ENCODE measurements at places on chromosomes 7 and 10. TPM values are rescaled to one million over a fixed set of nuclear protein-coding genes. Genes with fewer than 3 reads are reported as not detected.

DNA sequence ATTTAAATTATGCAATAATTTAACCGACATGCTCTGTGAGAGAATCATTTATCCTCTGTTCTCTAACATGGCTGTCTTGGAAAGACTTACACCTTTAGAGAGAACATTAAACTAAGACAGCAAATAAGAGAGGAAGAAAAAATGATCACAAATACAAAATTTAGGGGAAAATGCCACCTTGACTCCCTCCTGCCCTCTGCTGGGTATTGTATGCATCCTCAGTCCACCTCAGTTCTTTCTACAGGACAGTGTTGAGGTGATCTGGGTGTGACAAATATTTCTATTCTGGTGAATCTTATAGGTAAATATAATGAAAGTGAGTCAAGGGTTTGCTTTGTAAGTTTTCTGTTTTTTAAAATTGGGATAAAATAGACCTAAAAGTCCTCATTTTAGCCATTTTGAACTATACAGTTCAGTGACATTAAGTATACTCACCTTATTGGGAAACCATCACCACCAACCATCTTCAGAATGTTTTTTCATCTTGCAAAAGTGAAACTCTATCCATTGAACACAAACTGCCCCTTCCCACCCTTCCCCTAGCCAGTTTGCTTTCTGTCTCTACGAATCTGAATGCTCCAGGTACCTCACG, 61.5 kb upstream of the ELMO1 start:
- no peak overlapping the region for H3K27ac ChIP-seq
- H3K4me1 ChIP-seq = no peaks in the 10 kb centered on the region
- no peak overlapping the region for H3K4me3 ChIP-seq
- no peaks in the 10 kb centered on the region for H3K36me3 ChIP-seq

GRCh38 chr10:89151857-89152256, 55.3 kb downstream of the CH25H start:
- no peak for DNase-seq
- H3K27ac ChIP-seq = no peak overlapping the region
- no peaks in the 10 kb centered on the region for H3K4me1 ChIP-seq
- no peak overlapping the region for H3K4me3 ChIP-seq

DNA sequence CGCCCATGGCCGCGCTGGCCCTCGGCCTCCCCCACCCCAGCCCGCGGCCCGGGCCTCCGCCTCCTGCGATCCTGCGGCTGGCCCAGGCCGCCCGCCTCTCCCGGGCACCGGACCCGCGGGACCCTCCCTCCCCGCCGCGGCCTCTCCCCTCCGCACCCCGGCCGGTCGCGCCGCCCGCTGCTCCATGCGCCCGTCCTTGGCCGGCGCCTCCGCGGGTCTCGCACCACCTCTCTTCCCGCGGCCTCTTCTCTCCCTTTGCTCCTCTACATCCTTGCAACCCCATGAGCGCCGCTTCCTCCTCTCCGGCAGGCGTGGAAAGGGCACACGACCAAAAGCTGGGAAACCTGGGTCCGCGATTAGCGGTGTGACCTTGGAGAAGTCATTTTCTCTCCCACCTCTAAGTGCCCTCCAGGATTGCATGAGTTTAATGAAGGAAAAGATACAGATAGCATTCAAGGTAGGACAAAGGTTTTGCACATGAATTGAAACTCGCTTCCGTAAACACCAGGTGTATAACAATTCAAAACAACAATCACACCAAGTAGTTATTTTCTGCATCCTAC, 448 bp upstream of the SRPK2 start:
- H3K4me1 ChIP-seq = peaks cover 9% of the 10 kb centered on the region
- no peaks in the 10 kb centered on the region for H3K27me3 ChIP-seq
- H3K4me3 ChIP-seq = peak overlapping the region; percentile 89
- H3K36me3 ChIP-seq = no peaks in the 10 kb centered on the region
- H3K27ac ChIP-seq = peak overlapping the region; percentile 56

DNA sequence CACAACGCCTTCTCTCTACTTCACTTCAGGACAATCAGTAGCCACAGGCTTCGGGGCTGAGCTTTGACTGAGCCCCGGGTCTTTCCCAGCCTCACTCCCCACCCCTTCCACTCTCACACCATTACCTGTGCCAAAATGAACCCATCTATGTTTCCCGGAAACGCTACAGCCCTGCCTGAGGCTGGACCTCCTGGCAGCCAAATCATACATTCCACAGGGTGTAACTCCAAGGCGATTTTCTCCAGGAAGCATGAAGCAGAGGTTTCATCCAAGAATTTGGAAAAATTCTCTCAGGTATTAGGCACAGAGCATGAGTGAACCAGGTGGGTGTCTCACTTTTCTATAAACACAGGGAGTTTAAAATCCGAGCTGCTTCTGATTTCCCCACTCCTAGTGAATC, 286.3 kb downstream of the TNS3 start:
- no peaks in the 10 kb centered on the region for H3K27me3 ChIP-seq
- peaks cover 11% of the 10 kb centered on the region for H3K4me1 ChIP-seq

DNA sequence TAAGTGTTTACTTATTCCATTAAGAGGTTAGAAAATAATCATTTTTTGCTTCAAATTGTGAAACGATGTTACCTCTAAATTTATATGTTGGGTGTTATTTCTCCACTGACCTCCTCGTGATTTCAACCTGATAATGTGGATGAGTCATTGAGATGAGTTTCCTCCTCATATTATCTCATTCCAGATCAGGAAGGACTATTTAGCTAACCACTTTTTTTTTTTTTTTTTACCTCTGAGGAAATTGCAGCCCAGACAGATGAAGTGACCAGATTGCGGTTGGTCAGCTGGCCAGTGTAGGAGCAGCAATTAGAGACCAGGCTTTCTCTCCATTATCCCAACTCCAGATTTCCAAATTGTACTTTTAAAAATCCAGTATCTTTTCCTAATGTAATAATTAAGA, 248.7 kb downstream of the FZD1 start:
- no peaks in the 10 kb centered on the region for H3K4me1 ChIP-seq
- H3K27me3 ChIP-seq = no peaks in the 10 kb centered on the region
- H3K36me3 ChIP-seq = no peaks in the 10 kb centered on the region
- H3K4me3 ChIP-seq = no peak overlapping the region
- H3K27ac ChIP-seq = no peak overlapping the region
- DNase-seq = no peak

DNA sequence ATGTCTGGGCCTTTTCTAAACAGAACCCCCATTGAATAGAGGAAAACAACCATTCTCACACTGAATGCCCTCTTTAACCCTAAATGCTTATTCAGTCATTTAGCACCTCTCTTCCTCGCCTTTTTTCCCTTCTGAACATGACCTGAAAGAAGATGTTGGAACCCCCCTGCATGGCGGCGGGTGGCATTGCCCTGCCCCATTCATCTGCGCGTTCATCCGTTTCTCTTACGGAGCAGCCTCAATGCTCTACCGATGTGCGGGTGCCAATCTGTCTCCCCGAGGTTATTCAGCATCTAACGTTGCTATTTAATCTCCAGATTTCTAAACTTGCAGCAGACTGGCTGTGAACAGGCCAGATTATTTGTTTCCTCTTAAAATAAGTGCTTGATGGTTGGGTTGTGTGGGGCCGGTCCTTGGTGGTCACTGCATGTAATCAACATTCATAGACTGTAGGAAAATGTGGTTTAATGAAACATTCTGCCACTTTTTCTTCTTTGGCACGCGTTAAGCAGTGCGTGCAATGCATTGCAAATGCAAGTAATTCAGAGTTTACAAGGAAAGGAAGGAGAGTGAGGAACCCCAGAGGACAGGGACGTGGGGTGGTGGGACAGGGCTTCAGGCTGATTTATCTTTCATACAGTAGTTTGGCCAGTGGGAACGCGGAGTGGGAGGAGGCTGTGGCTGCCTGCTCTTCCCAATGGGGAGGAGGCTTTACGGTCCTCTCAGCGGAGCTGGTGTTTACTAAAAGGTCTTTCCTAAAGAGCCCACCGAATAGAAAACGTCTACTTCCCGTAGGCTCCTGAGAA, 286.7 kb downstream of the DPP6 start:
- DNase-seq = no peak
- H3K4me3 ChIP-seq = no peak overlapping the region
- H3K36me3 ChIP-seq = no peaks in the 10 kb centered on the region
- no peak overlapping the region for H3K27ac ChIP-seq
- H3K4me1 ChIP-seq = no peaks in the 10 kb centered on the region
- H3K27me3 ChIP-seq = no peaks in the 10 kb centered on the region

DNA sequence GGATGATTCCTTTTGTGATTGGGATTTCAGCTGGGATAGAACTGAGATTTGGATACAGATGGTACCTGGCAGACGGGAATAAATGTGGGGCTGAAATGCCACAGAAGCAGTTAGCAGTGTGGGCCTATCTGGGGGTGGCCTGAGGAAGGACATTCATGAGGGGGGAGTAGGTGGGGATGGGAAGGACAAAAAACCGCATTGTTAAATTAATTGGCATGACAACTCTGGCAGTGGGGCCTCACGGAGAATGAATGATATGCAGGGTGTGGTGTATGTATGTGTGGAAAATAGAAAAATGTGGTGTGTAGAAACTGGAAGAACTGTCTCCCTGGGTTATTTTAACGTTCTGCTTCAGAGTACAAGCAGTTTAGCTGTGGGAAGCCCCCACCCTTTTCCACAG, 17.8 kb downstream of the SDK1 start:
- no peaks in the 10 kb centered on the region for H3K4me1 ChIP-seq

GRCh38 chr10:6786579-6787031, 206.5 kb upstream of the PRKCQ start:
- no peak overlapping the region for H3K27ac ChIP-seq
- no peak overlapping the region for H3K4me3 ChIP-seq
- DNase-seq = no peak
- no peaks in the 10 kb centered on the region for H3K36me3 ChIP-seq
- no peaks in the 10 kb centered on the region for H3K27me3 ChIP-seq
- no peaks in the 10 kb centered on the region for H3K4me1 ChIP-seq

GRCh38 chr7:69318794-69319193, 279.5 kb upstream of the AUTS2 start:
- no peak overlapping the region for H3K27ac ChIP-seq
- no peak overlapping the region for H3K4me3 ChIP-seq
- DNase-seq = no peak
- no peaks in the 10 kb centered on the region for H3K36me3 ChIP-seq
- H3K4me1 ChIP-seq = no peaks in the 10 kb centered on the region
- no peaks in the 10 kb centered on the region for H3K27me3 ChIP-seq

- no peak for DNase-seq
- H3K4me1 ChIP-seq = no peaks in the 10 kb centered on the region
- no peak overlapping the region for H3K27ac ChIP-seq
- no peaks in the 10 kb centered on the region for H3K36me3 ChIP-seq
- H3K4me3 ChIP-seq = no peak overlapping the region
These were observed 30.6 kb upstream of the PCBD1 start for GRCh38 chr10:70918851-70919530.

DNA sequence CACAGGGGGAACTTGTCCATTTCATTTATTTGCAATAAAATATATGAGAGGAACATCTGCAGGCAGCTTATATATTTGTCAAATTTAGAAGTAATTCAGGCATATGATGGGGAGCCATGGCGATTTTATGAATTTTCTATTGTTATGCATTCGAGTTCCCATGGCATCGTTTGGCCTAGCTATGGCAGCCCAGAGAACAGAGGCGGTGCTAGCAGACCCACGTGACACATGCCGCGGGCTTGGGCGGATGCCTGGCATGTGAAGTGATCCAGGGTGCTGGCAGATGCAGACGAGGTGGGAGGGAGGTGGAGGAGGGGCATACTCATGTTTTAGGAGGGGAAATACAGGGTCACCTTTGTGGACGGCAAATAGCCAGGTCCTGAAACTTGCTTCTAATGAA, 560.0 kb upstream of the GALNT17 start:
- no peak overlapping the region for H3K27ac ChIP-seq
- no peaks in the 10 kb centered on the region for H3K27me3 ChIP-seq
- H3K4me3 ChIP-seq = no peak overlapping the region
- H3K36me3 ChIP-seq = no peaks in the 10 kb centered on the region

DNA sequence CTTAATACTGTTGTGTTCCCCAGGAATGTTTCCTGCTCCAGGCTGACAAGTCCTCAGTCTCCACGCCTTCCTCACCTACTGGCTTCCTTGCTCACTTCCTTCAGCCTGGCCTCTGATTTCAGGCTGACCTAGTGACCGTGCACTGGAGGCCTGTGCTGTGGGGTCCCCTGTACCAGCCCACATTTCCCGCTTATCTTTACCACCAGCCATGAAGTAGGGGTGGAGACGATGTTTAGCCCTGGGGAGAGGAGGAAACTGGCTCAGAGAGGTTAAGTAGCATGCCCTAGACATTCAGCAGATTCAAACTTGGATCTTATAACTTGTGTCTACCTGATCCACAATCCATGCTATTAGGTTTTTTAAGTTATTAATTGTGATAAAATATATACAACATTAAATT, 4.8 kb upstream of the ZNF488 start:
- no peaks in the 10 kb centered on the region for H3K27me3 ChIP-seq
- no peak for DNase-seq
- H3K27ac ChIP-seq = no peak overlapping the region
- no peak overlapping the region for H3K4me3 ChIP-seq
- peaks cover 2% of the 10 kb centered on the region for H3K4me1 ChIP-seq

- peaks cover 1% of the 10 kb centered on the region for H3K4me1 ChIP-seq
- H3K4me3 ChIP-seq = no peak overlapping the region
- H3K36me3 ChIP-seq = no peaks in the 10 kb centered on the region
- H3K27ac ChIP-seq = no peak overlapping the region
- DNase-seq = no peak
These were observed 5.9 kb downstream of the KCP start for GRCh38 chr7:128904381-128905197.

DNA sequence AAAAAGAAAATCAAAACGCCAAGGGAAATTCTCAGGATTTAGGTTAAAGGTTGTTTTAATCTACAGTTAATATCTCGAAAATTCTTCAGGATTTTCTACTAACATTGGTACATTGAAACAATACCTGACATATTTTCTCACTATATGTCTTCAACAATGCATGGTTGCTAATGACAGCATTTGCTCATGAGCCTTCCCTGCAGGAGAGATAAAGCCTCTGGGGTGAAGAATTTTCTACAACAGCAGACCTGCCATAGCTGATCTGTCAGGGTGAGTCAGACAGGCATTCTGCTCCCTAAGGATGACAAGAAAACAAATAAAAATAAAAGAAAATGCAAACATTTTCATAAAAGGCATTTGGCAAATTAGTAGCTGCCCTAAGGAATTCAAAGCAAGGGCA, 11.7 kb upstream of the GPR37 start:
- H3K36me3 ChIP-seq = no peaks in the 10 kb centered on the region
- DNase-seq = no peak
- H3K4me1 ChIP-seq = no peaks in the 10 kb centered on the region

- H3K36me3 ChIP-seq = no peaks in the 10 kb centered on the region
- no peaks in the 10 kb centered on the region for H3K27me3 ChIP-seq
- H3K4me1 ChIP-seq = peaks cover 21% of the 10 kb centered on the region
- H3K4me3 ChIP-seq = no peak overlapping the region
These were observed 1.6 kb upstream of the SAMD9 start for GRCh38 chr7:93119191-93119905.

DNA sequence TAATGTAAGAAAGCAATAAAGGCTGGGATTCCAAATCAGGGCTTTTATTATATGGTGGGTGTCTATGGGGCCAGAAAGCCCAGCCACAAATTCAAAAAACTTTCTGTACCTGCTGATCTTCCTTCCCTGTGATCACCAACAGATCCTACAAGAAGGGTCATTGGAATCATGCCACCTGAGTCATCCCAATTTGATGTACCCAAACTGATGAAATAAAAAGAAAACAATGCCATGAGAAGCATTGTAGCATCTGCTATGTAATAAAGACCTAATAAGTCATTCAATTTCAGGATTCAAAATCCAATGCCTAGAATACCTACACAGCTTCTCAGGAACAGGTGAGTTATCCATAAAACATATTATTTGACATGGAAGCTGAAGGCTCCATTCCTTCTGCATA, 228.8 kb downstream of the DKK1 start:
- no peaks in the 10 kb centered on the region for H3K36me3 ChIP-seq
- H3K4me3 ChIP-seq = no peak overlapping the region
- no peaks in the 10 kb centered on the region for H3K4me1 ChIP-seq
- no peak overlapping the region for H3K27ac ChIP-seq

Gene NKX1-2
- total RNA-seq = not detected

Gene CPXM2
- 6.3 TPM for total RNA-seq

Gene BTBD16
- total RNA-seq = 0.62 TPM

Gene ADIRF
- 158 TPM for total RNA-seq

Gene GDF2
- not detected for total RNA-seq

Gene PKD2L1
- total RNA-seq = 3.4 TPM

Gene AQP1
- total RNA-seq = 826 TPM

Measured in lower lobe of right lung (tissue), 2 donors.